G401 (cell line): ENCODE measurements at places on chromosomes 1 and 21.

DNA sequence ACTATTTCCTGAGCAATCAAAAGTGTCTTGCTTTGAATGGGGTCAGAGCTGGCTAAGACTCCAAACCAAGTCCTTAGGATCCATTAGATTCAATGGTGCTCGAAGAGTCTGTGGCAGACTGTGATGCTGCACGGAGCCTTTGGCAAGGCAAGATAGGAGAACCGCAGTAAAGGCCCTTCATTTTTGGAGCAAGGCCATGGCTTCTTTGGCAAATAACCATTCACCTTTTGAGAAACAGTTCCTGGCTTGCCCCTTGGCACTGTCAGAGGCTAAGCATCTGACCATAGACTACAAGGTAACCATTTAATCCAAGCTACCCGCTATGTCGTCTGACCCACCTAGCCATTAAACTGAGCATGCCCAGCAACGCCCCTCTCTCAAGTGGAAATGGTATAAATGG, 45.2 kb downstream of the EDN2 start:
- peak; percentile 57 for DNase-seq

- no peak for DNase-seq
Measured at GRCh38 chr1:203033917-203034316, 7.6 kb downstream of the PPFIA4 start.

- no peak for DNase-seq
Measured at GRCh38 chr1:16144325-16145029, 11.4 kb downstream of the EPHA2 start.

- DNase-seq, result no peak
Measured at GRCh38 chr1:179588425-179589024, 3.1 kb upstream of the TDRD5 start.

- DNase-seq, result no peak
Measured at GRCh38 chr1:31576201-31576669, at the start of gene TINAGL1. TINAGL1 (plus strand) TSS chr1:31576515; CDS start chr1:31577149, 634 bp downstream.

- DNase-seq, result no peak
Measured at GRCh38 chr21:46366561-46366960, 42.6 kb downstream of the PCNT start.
